Endothelial cell of coronary artery (primary cell): ENCODE measurements at places on chromosomes 12 and 14. TPM values are rescaled to one million over a fixed set of nuclear protein-coding genes. Genes with fewer than 3 reads are reported as not detected.

HDAC7 gene
- total RNA-seq = 40.8 and 60.9 TPM in 2 replicates

CACNA1C gene
- total RNA-seq = 0.09 TPM in 1 of 2 replicates, not detected in the other

KSR2 gene
- 0.28 and 0.90 TPM in 2 replicates for total RNA-seq

EXOC3L4 gene
- not detected in 2 replicates for total RNA-seq

GDF3 gene
- 0.18 TPM in 1 of 2 replicates, not detected in the other for total RNA-seq

KRT72 gene
- total RNA-seq = not detected in 2 replicates

FBLN5 gene
- 0.90 and 11.2 TPM in 2 replicates for total RNA-seq

CCDC177 gene
- not detected in 2 replicates for total RNA-seq

KLHL33 gene
- not detected in 2 replicates for total RNA-seq

WASHC4 gene
- total RNA-seq = 94.8 and 130 TPM in 2 replicates

BIN2 gene
- total RNA-seq = not detected in 2 replicates

CLEC9A gene
- not detected in 2 replicates for total RNA-seq

BCL11B gene
- 0.09 and 0.18 TPM in 2 replicates for total RNA-seq

GZMH gene
- not detected in 2 replicates for total RNA-seq

LRRC23 gene
- total RNA-seq = 3.0 and 7.5 TPM in 2 replicates

YEATS4 gene
- 14.1 and 15.2 TPM in 2 replicates for total RNA-seq

POTEM gene
- total RNA-seq = not detected in 2 replicates
